ENCODE measurements at places on chromosomes 3 and 15.

GRCh38 chr3:59212128-59212779 lies 162.4 kb upstream of the CFAP20DC start:
- no peak for DNase-seq

GRCh38 chr3:88334187-88334868 lies 184.6 kb downstream of the C3orf38 start:
- no peak for DNase-seq

GRCh38 chr15:77807115-77807514 lies 174.4 kb upstream of the LINGO1 start:
- no peak for DNase-seq

DNA sequence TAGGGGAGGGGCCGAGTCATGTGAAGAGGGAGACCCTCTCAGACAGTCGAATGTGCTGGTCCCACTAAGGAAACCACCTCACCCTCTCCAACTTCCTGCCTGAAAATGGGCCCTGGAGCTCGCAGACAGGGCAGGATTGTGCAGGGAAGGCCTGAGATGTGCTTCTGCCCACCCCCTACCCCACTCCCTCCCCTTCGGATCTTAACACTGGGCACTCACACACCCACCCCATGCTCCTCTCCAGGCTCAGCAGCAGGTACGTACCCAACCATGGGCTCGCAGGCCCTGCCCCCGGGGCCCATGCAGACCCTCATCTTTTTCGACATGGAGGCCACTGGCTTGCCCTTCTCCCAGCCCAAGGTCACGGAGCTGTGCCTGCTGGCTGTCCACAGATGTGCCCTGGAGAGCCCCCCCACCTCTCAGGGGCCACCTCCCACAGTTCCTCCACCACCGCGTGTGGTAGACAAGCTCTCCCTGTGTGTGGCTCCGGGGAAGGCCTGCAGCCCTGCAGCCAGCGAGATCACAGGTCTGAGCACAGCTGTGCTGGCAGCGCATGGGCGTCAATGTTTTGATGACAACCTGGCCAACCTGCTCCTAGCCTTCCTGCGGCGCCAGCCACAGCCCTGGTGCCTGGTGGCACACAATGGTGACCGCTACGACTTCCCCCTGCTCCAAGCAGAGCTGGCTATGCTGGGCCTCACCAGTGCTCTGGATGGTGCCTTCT lies 20.0 kb downstream of the ATRIP start:
- DNase-seq, result no peak

DNA sequence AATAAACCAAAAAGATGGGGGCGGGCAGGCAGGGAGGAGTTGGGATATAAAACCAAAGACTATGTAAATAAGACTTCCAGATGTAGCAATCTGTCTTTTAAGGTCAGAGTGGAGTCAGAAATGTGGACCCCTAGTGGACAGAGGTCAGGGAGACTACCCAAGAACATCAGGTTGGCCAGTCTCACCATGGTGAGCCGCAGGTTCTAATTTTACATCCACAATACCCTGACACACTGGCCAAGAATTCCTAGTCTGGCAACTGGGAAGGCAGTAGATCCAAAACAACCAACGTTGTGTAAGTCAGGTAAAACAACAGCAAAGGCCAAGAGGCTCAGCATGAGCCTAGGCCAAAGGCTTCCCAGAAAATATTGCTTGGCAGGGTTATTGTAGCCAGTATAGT lies 203.4 kb downstream of the FOXP1 start:
- no peak for DNase-seq

DNA sequence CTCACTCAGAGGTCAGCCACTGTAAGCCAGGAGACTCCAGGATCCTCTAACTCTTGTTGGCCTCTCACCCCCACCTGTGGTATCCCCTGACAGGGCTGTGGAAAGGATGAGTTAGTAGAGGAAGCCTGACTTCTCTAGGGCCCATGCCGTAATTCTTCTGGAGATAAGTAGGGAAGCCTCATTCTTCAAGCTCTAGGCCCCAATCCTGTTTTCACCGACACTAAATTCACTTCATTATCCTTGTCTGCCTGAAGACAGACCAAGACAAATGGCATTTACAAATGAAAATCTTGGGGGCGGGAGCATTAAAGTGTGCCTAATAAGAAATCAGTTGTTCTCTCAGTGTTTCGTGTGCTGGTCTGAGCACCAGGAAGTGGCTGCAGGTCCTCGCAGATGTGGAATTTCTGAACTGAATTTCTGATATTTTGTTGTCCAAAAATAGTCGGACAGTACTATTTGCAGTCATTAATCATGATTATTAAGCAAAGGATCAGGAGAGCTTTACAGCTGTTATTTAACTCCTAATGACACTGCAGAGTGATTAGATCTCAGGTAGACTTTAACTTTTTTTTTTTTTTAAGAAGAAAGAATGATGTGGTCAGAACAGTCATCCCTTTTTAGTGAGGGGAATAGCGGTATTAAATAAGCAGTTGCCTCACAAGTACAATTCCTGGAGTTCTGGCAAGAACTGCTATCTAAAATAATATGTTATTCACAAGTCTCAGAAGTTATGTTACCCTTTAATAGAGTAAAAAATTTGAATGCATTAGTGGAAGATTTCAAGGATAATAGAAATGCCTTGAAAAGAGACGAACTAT lies 58.4 kb downstream of the RBMS3 start:
- DNase-seq, result no peak

DNA sequence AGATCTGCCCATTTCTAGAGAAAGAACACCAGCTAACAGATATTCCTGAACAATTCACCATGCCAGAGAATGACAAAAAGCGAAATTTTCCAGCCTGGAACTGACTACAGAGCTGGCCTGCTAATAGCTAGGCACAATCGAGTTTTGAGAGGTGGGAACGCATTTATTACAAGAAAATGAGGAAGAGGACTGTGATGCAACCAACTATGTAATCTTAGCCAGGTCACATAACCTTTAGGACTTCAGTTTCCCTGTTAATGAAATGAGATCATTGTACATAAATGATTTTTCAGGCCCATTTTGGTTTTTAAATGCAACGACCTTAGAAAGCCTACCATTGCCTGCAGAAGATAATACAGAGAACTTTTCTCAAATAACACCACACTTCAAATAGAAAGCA lies 72.1 kb upstream of the SETMAR start:
- DNase-seq, result no peak

DNA sequence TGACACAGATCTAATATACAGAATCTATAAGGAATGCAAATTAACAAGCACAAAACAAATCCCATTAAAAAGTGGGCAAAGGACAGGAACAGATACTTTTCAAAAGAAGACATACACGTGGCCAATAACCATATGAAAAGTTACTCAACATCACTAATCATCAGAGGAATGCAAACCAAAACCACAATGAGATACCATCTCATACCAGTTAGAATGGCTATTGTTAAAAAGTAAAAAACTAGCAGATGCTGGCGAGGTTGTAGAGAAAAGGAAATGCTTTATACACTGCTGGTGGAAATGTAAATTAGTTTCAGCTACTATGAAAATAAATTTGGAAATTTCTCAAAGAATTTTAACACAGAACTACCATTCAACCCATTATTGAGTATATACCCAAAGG lies 50.7 kb downstream of the ADAMTS17 start:
- DNase-seq, result no peak

DNA sequence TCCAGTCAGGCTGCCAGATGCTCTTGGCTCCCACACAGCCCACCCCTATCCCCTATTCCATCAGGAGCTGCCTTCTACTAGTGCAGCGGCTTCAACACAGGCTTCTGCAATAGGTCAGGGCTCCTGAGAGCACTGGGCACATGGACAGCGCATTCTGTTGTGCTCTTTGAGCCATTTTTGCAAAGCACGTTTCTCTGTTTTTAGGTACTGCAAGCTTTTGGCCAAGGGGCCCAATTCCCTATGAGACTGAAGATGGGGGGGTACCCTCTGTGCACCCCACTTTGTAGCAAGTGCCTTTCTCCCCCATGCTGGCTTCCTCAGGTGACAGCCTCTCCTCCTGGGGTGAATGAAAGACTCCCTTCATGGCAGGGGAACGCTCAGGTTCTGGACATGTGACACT lies 31.2 kb downstream of the CHDH start:
- DNase-seq, result no peak

GRCh38 chr3:63687278-63688225 lies 35.1 kb downstream of the SNTN start:
- no peak for DNase-seq

DNA sequence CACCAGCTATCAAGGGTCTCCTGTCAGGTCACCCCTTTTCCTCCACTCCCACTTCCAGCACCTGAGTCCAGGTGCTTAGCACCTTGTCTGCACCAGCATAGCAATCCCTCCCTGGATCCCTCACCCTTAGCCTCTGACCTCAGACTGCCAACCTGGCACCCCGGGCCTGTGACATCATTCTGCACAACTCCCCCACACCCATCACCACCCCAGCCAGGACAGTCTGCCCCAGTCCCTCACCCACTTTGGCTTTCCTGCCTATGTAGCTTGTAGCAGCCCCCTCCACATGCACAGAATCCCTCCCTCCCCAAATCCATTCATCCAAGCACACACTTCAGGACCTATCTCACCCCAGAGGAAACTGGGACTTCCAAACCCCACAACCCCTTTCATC lies 819 bp upstream of the PLXNB1 start:
- no peak for DNase-seq

DNA sequence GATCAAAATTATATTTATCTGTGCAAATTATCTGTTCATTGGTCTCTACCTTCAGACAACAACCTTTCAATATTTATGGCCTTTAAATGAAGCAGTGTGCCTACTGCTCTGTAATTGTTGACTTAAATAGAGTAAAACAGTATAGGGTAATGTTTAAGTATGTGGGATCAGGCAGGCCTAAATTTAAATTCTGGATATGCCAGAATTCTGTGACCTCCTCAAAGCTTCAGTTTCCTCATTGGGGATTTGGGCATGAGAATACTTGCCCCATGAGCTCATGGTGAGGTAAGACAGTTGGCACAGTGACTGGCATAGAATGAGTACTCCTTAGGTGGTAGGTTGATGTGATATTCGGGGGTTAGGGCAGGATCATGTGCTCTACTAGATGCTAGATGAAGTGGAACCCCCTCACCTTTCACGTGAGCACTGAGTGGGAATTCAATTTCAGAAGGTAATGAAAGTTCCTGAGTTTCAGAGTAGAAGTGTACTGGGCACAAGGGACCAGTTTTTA lies 14.9 kb downstream of the ARL8B start:
- DNase-seq, result no peak

DNA sequence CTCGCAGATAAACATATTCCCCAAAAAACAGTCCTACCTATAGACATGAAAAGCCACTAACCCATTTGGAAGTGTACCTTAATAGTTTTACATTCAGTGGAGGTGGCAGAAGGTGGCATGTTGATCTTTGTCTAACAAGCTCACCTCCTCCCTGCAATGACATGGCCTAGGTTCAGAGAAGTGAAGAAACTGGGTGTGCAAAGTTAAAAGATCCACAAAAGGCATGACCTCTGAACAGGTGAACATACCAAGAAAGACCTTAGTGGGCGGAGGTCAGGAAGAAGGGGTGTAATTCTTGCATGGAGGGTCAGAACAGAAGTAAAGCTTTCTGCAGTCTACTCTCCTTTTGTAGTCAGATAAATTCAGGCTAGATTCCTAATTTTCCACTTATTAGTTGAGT lies 822 bp downstream of the MRPL3 start:
- DNase-seq, result no peak

GRCh38 chr3:114442246-114442645 lies 148.4 kb downstream of the TIGIT start:
- no peak for DNase-seq

DNA sequence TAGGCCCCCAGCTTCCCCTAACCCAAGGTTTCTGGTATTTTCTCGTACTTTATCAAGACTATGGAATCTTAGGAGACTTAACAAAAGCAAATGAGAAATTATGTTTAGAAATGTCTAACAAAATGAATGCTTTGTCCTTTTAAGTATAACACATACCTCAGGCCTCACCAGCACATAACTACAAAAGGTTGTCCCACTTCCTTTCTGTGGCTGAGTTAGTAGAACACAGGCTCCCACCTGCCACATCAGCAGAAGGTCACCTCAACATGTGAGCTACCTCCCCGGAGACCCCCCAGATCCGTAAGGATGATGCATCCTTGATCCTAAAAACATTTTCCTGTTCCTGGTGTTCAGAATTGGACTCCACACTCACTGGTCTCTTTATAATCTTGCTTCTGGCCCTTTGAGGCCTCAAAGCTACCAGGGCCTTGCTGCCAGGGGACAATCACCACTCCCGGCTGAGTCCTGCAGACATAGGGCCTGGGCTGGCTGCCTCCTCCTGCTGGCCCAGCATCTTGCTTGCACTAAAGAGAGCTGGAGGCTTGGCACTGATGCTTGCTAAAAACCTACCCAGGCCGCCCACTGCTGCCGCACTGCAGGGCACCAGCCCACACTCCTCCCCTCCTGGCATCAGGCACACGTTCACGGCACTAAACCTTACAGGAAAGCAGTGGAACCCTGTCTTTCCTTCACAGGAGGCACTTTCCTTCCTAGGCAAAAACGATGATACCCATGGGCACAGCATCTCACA lies 2.9 kb downstream of the CCRL2 start:
- no peak for DNase-seq

- DNase-seq, result no peak
Measured at GRCh38 chr3:119314821-119315220, 20.6 kb downstream of the ARHGAP31 start.

- DNase-seq, result no peak
Measured at GRCh38 chr3:134627831-134628230, 23.0 kb downstream of the KY start.

GRCh38 chr3:140427786-140428185 lies 250.1 kb upstream of the TRIM42 start:
- DNase-seq, result no peak

All from NCI-H187 (cell line).